ENCODE measurements at places on chromosomes 4 and X.

DNA sequence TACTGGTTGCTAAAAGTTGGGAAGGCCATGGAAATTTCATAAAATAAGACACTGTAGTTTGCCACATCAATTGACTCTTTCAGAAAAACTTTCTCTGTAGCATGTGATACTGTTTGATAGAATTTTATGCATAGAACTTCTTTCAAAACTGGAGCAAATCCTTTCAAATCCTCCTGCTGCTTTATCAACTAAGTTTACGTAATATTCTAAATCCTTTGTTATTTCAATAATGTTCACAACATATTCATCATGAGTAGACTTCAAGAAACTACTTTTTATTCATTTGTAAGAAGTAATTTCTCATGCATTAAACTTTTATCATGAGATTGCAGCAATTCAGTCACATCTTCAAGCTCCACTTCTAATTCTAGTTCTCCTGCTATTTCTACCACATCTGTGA lies 199.3 kb downstream of the PCDH18 start:
- no peak for DNase-seq

- DNase-seq, result peak; percentile 87
These were observed at the start of gene CLOCK for GRCh38 chr4:55546756-55547465. CLOCK (minus strand) TSS chr4:55546909; CDS start chr4:55482785, 64,124 bp downstream.

DNA sequence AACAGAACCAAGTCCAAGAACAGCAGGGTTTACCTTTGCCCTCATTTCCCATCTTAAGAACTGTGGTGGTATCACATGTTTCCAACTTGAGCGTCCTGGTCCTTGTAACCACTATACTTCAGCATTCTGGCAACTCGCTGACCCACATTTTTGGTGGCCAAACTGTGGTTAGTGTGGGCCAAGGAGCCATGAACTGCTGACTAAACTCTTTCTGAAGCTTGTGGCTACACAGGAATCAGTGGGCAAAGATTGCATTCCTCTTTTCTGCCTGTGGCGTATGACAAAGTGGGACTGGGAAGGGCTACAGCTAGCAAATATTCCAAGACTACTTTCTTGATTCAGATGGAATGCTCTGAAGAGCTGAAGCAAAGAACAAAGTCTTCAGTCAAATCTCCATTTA lies 106.3 kb upstream of the MID1 start:
- no peak for DNase-seq

GRCh38 chr4:84967243-84967690 lies 777 bp upstream of the WDFY3 start:
- no peak for DNase-seq

GRCh38 chr4:141759796-141760425 lies 123.5 kb downstream of the IL15 start:
- no peak for DNase-seq

DNA sequence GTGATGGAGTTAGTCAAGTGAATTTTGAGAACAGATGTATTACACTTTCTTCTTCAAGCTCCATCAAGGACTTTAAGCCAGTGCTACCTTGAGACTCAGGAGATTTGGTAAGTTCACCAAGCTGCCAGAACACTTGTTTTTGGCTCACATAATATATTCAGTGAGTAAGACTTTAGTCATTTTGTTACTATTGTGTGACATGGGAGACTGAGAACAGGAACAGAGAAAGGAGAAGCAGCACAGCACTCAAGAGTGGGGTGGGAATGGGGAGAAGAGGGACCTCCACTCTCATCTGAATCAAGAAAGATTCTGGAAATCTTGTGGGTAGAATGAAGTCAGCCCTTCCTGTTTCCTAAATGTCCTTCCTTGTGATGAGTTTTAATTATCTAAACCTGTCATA lies 87.3 kb upstream of the TET2 start:
- peak; percentile 23 for DNase-seq

DNA sequence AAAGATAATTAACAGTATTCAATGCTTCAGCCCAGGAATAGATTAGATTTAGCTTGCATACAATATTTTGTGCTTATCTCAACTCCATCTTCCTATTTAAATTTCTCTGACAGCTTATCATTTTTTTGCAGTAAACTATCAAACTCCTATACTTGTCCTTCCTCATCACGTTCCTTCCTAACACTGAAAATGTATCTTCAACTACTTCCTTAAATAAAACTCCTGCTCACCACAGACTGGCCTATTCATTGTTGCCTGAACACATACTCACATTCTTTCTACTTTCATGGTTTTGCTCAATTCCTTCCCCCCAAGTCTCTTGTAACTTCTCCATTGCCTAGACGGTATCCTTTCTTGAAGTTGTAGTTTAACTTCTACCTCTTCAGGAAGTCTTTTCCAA lies 28.5 kb upstream of the PTPN13 start:
- no peak for DNase-seq

DNA sequence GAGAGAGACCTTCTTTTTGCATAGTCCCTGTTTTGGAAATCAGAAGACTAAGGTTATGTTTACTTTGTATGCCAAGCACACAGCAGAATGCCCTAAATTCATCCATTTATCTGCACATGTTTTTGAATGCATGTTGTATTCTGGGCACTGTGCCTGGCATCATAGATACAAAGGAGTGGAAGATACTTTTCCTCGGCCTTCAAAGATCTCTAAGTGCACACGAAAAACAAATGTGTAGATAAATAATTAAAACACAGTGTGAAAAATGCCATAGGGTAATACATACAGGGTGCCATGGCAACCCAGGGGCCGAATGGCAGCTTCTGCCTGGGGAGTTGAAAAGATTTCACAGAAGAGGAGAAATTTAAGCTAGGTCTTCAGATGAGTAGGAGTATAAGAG lies 390.6 kb upstream of the ATOH1 start:
- no peak for DNase-seq

DNA sequence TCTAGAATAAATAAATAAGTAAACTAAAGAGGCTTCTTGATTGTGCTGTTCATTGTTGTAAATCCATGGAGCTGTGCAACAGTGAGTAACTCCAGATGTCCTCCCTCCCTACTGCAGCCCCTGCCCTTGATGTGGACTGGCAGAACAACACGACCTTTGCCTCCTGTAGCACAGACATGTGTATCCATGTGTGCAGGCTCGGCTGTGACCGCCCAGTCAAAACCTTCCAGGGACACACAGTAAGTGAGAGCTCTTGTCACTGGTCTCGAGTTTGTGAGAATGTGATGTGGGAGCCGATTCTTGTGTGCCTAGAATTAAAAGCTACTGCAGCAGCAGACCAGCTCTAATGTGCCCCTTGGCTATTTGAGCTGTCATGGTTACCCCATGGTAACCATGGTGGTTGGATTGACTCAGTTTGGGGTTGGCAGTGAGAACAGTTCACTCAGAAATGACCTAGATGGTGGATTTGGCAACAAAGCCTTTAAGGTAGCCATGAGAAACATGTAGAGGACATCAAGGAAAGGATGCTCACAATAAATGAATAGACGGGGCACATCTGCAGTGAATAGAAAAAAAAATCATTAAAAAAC lies 60.7 kb downstream of the GPR143 start:
- no peak for DNase-seq

GRCh38 chrX:69117876-69118526 lies 47.3 kb downstream of the PJA1 start:
- DNase-seq, result no peak

DNA sequence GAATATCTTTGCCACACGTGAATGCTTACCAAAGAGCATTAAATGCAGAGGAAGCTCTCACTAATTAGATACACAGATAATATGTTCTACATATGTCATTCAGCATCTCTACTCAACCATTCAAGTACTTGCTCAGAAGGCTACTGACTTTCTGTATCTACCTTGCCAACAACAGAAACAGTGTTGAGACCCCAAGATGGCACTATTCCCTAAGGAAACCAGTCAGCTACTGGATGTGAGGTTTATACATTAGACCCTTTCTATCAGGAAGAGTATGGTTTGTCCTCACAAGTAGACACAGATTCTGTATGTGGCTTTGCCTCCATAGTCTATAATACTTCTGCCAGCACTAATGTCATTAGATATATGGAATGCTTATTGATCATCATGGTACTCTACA lies 443.9 kb upstream of the INTU start:
- DNase-seq, result no peak

- DNase-seq, result no peak
These were observed 19.9 kb downstream of the MSN start for GRCh38 chrX:65687367-65687766.

DNA sequence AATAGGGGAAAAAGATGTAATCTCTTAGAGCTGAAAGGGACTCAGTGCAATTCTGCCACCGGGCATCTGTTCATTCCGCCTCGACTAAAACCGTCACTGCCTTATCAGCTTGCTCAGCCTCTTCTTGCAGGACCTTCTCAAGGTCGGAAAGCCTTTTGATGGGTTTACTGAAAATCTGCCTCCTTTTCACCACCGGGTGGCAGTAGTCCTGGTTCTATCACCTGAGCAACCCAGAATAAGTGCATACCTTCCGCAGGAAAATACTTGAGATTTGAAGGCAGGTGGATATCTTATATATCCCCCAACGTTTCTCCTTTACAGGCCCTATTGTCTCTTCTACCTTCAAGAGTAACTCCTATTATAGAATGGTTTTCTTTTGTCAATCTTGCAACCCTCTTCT lies 103.4 kb upstream of the PAK3 start:
- peak; percentile 7 for DNase-seq

DNA sequence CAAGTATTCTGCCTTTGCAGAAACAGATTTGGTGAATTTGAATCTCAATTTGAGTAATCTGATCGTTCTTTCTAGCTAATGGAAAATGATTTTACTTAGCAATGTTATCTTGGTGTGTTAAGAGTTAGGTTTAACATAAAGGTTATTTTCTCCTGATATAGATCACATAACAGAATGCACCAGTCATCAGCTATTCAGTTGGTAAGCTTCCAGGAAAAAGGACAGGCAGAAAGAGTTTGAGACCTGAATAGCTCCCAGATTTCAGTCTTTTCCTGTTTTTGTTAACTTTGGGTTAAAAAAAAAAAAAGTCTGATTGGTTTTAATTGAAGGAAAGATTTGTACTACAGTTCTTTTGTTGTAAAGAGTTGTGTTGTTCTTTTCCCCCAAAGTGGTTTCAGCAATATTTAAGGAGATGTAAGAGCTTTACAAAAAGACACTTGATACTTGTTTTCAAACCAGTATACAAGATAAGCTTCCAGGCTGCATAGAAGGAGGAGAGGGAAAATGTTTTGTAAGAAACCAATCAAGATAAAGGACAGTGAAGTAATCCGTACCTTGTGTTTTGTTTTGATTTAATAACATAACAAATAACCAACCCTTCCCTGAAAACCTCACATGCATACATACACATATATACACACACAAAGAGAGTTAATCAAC lies 15.3 kb downstream of the PLP1 start:
- DNase-seq, result no peak

DNA sequence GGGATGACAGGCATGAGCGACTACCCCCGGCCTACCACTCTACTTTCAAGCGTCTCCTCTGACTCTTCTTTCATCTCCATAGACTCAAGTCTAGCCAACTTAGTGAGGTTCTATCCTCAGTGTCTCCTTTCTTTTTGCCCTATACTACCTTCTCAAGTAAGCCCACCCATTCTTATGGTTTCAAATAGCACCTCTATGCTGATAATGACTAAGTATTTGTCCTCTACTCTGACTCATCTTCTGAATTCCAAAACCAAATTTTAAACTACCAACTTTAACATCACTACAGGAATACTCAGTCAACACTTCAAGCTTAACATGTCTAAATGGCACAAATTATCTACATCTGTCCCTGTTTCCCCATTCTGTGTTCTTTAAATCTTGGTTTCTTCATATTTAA lies 47.8 kb downstream of the ELF2 start:
- DNase-seq, result no peak

GRCh38 chr4:98932539-98932938 lies 3.6 kb upstream of the EIF4E start:
- no peak for DNase-seq

GRCh38 chrX:45766981-45767501 lies 566.4 kb upstream of the DIPK2B start:
- no peak for DNase-seq

DNA sequence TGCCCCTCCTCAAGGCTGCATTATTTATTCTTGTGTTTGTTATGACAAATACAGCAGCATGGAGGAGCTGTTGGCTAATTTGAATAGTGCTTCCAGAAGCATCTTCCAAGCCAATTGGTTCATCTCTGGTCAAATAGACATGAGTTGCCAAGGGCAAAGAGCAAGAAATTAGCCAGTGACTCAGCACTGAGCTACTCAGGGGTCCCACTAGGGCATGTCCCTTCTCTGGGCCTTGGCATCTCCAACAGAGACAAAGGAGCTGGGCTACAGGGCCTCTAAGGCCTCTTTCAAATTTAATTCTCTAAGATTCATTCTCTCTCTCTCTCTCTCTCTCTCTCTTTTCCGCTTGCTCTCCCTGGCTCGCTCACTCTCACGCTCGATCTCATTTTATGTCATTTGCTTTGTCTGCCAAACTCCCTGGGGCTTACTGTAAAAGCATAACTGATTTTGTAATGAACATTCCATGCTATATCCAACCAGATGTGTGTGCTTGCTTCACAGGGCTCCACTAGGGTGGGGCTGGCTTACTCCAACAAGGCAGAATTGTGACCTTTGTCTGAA lies 86.7 kb upstream of the MAGEA4 start:
- DNase-seq, result no peak

- DNase-seq, result no peak
These were observed 90.5 kb upstream of the ANKRD50 start for GRCh38 chr4:124803026-124803425.

DNA sequence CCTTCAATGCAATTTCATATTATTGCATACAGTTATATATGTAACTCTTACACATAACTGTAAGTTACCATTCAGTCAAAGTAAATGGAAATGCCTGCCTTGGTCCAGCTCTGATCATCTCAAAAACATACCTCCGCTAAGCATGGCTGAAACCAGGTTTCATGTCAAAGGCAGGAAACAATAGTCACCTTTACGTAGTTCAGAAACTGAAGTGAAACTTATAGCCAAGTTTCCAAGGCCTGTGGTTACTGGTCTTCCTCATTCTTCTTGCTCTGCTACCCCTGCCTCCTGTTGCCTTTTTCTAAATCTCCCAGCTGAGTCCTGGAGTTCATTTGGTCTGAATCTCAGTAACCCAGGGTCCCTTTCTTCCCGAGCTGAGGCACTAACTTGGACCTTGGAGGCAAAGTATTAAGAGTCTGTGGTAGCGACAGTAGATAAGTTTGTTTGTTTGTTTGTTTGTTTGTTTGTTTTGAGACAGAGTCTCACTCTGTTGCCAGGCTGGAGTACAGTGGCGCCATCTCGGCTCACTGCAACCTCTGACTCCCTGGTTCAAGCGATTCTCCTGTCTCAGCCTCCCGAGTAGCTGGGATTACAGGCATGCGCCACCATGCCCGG lies 30.8 kb downstream of the DAPP1 start:
- DNase-seq, result peak; percentile 24

Measured in stimulated activated CD4-positive, alpha-beta T cell treated with anti-CD3 and anti-CD28 coated beads, Interleukin-2, amount 100 ng/mL, for 24 hours (primary cell).